CD4-positive, alpha-beta T cell treated with Interleukin-4 for 4 hours (primary cell): ENCODE measurements at places on chromosomes 5 and 9.

DNA sequence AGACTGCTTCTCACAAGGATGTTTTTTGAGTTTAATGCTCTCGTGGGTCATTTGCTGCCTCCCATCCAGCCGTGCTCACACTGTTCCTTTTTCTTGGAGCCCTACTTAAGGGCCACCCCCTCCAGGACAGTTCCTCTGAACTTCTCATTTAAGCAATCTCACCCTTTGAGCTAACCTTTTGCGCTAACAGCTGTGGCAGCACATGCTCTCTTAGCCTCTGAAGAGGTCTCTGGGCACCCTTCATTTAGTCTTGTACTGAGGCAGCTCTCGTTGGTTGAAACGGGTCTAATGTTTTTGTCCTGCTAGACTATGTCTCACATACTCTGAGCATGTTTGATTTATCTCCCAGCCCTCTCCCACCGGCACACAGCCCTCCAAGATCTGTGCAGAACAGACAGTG is 11.8 kb downstream of the ALDH1B1 start:
- DNase-seq = no peak

DNA sequence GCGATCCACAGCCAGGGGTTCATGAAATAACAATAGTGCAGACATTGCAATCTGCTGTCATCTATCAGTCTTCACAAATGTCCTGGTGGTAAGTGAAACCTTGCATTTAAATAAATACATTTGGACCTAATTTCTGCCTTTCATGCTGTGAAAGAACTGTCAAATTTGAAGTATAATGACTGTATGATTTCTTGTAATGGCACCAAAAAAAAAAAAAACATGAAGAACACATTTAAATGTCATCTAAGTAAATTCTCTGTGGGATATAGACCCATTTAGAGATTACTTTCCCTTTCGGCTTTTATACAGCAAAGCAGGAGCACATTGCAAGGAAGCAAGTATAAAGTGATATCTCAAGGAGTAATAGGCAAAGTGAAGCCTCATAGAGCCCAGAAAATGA is 431.5 kb upstream of the SGCD start:
- DNase-seq = no peak

- DNase-seq = no peak
Measured at GRCh38 chr9:117796681-117797080, 92.5 kb downstream of the TLR4 start.

DNA sequence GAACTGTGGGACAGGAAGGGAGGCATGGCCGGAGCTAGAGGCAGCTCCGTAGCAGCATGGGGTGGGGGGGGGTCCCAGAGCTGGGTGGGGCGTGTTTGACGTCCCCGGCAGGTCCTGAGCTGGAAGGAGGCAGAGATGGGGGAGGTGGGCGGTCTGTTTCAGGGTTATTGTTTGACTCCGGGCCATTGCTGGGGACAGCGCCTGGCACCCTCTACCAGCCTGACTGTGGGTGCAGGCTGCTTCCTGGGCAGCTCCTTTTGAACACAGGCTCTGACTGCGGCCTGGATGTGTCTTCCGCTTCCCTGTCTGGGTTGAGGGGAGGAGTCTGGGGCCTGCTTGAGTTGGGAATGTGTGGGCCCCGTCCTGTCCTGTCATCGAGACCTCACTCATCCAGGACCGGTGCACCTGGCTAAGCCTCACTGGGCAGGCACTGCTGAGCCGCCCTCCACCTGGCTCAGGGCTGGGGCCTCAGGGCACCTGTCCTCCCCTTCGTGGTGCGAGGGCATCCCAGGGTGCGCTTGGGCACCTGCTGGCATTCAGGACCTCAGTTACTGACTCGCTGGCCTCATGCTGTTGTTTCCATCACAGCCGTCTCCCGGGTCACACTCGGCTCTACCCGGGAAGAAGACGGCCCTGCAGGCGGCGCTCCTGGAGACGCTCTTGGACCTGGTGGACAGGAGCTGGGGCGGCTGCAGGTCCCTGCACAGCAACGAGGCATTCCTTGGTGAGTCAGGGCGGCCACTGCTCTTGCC is 26.5 kb downstream of the CEP72 start:
- no peak for DNase-seq

DNA sequence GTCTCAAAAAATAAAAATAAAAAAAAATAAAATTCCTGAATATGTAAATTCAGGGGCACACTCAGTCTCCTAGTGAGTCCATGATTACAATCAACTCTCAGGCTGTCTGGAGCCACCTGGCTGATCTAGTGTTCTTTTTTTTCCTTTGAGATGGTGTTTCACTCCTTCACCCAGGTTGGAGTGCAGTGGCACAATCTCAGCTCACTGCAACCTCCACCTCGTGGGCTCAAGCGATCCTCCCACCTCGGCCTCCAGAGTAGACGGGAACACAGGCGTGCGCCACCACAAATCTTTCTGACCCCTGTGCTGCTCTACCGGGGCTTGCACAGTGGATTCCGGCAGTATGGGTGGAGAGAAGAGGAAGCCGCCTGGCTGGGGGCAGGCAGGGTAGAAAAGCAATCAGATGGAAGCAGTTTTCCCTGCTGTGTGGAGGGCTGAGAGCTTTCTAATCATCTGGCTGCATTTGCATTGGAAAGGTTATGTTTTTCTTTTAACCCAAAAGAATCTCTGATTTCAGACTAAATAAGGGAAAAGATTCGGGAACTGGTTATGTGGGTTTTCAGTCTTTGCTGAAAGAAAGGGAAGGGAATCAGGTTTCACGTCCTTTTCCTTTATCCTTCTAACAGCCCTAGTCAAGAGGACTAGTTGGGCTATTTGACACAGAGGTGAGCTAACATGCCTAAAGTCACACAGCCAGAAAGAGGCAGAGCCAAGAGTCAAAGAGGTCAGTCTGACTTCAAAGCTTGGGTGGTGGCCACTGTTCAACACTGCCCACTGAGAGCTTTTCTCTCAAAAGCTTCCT is 26.3 kb upstream of the CORO2A start:
- DNase-seq = no peak

DNA sequence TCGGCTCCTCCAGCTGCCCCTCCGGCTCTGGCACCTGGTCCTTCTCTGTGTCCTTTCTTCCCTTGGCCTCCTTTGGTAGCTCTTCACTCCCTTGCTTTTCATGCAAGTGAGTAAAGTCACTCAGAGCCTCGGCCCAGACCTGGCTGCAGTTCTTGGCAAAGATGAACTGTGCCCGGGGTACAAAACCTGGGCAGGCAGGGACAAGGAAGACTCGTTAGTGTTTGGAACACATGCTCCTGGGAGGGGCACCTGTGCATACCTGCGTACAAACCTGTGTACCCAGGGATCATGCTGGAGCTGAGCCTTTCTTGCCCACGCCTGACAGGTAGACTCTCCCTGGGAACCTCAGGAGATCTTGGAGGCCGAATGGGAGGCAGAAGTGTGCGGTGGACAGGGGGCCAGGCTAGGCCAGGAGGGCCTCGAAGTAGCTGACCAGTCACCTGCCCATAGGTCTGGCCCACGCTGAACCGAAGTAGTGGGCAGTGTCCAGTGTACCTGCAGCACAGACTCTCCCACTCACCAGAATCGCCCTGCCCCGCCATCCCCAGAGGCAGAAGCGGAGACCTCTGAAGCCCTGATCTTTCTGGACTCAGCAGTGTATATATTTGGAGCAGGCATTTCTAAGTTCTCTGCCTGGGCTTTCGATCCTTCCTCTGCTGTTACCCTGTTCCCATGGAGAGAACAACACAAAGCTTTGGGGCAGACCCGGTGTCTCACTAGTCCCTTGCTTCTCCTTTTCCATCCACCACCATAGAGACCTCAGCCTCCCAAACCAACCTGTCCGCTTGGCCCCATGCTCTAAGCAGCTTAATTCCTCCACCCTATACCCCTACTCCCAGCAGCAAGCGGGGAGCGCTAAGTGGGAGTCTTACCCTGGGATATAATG is 41.9 kb upstream of the TESK1 start:
- DNase-seq = no peak

DNA sequence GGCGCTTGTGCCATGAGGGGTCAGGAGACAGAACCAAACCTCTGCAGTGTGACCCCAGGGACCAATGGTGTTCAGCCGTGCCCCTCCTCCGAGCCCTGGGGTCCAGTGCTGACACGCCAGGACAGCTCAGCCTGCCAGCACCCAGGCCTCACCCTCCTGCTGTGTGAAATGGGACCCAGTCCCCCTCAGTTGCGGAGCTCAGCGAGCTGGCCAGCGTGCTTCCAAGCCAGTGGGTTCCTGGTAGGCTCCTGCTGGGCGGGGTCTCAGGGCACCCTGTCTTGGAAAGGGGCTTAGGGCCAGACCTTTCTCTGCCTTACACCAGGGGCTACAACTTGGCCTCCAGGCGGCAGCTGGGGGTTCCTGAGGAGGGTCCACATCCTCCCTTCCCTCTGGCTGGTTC is 4.4 kb downstream of the RNF44 start:
- no peak for DNase-seq

GRCh38 chr5:171614971-171615653 is 170.5 kb upstream of the SMIM23 start:
- DNase-seq = no peak

DNA sequence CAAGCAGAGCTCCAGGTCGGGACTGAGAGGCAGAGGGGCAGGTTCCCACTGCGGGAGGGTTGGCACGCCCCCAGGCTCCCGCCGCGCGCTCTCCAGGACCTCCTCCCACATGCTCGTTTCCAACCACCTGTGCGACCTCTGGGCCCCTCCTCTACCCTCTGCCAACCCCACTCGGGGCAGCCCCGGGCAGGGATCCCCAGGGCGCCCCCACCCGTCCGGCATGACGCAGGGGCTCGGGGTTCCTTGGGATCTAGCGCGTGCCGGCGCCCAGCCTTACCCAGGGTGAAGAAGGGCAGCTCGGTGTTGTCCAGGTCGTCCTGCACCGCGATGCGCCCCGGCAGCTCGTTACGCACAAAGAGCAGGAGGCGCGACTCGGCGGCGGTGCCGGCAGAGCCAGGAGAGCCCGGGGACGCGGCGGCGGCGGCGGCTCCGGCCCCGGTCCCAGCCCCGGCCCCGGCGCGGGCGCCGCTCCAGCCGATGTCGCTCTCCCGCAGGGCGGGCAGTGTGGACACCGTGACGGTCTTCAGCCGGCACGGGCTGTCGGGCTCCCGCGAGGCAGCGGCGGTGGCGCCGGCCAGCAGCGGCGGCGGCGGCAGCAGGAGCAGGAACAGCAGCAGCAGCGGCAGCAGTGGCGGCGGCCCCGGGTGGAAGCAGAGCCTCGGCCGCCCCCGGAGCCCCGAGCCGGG is 494 bp downstream of the ASTN2 start:
- no peak for DNase-seq

- DNase-seq = peak; percentile 36
Measured at GRCh38 chr5:43555895-43556606, 826 bp downstream of the PAIP1 start.

DNA sequence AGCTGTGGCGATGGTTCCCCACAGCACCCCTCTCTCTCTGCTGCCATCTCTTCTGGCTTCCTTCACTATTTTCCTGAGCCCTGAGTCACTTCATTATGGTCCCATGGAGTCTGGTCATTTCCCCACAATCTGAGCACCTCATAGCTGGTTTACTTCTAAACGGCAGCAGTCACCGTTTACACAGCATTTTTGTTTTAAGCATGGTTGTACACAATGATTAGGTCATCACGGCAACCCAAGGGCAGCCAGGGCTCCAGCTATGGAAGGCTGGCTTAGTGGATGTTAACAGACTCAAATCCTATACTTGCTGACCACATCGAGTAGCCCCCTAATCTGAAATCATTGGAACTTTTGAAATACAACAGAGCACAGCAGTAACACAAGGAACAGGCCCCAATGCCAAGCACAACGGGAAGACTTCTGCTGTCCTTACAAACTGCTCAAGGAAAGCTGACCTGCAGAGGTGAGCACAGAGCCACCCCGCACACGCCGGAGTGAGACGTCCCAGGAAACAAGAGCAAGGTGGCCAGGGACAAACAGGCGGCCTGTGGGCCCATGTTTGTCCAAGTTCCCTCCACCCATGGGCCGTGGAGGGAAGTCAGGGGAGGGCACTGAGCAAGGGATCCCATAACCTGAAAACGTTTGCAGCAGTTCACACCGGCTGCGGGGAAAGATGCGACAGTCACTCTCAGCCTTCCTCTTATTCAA is 22.9 kb downstream of the CAMSAP1 start:
- DNase-seq = no peak
